Skeletal muscle cell (primary cell): ENCODE measurements at places on chromosomes 3 and 15.

DNA sequence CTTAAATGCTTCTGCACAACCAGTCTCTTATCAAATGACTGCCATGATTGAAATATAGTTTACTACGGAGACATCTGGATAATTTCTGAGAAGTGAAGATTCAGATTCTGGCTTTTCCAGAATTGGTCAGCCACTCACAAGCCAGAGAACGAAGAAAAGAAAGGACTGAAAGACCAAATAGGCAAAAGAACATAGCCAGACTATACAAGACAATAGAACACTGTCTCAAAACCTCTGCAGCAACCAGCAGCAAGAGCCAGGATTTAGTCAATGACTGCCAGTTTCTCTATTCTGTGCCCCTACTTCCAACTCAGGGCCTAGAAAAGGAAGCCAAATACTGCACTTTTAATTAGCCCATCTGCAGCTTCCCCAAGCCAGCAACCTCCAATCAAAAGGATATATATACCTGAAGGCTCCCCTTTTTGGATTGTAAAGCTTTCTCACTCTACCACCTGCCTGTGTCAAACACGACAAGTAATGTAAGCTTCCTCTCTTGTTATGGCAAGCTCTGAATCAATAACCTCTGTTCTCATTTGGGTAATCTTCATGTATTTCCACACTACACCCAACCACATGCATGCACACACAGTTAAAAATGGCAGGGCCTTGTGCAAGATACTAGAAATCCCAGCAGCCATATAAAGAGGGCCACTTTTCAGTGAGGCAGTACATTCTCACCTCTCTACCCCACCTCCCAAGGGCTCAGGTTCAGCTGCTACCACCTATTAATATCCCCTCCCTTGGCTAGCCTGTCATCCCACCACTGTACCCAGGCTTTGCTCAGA, 97.1 kb downstream of the ERC2 start:
- DNase-seq: no peak

GRCh38 chr3:25266677-25267076, 161.4 kb upstream of the RARB start:
- no peak for DNase-seq

DNA sequence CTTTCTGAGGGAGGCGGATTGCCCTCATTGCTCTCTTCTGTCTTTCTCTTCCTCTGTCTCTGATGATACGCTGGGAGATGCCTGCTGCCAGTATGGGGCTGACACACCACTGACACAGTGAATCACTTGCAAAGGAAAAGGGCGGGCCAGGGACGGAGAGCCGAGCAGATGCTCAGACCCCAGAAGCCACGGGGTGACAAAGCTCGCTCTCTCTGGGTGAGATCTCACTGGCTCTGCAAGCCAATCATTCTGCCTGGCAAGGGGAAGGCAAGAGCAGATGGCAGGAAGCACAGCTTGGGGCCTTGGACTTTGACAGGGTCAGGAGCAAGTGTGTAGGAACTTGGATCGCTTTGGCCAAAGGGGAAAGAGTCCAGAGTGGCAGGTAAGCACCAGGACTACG, 198.7 kb downstream of the NTRK3 start:
- no peak for DNase-seq

GRCh38 chr3:123229145-123229544, 27.4 kb downstream of the SEC22A start:
- DNase-seq: no peak

- no peak for DNase-seq
Measured at GRCh38 chr15:74983725-74984231, 11.6 kb upstream of the SCAMP5 start.

DNA sequence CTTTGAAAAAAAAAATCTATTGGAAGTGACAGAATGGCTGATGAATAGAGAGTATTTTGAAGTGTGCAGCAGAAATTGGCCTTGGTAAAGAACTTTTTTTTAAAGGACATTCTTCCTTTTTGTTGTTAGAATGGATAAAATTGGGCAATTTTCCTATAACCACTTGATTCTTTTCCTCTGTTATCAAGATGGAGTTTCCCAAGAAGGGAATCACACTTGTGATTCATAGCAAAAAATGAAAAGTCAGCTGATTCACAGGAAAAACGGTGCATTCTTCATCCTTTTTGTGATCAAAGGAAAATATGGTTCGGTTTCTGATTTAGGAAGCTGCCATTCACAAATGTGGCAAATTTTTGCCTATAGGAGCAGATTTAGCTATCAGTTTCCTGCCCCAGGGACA, 486.8 kb downstream of the GBE1 start:
- DNase-seq: no peak

GRCh38 chr15:57769266-57769665, 62.8 kb downstream of the POLR2M start:
- peak; percentile 77 for DNase-seq

DNA sequence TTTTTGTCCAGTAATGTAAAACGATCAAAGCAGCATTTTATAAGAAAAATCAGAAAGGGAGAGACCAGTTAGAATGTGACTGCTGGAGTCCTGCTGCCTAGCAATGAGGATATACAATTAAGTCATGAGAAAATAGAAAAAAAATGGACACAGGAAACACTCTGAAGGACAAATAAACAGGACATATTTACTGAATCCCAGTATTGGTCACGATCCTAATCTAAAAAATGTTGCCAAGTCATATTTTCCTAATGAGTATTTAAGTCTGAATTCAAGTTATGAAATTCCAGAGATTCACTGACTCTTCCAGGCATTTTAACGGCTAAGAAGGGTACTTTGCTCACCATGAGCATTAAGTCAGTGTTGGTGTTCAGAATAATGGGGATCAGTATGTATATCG, 154.3 kb upstream of the CCDC54 start:
- DNase-seq: no peak

DNA sequence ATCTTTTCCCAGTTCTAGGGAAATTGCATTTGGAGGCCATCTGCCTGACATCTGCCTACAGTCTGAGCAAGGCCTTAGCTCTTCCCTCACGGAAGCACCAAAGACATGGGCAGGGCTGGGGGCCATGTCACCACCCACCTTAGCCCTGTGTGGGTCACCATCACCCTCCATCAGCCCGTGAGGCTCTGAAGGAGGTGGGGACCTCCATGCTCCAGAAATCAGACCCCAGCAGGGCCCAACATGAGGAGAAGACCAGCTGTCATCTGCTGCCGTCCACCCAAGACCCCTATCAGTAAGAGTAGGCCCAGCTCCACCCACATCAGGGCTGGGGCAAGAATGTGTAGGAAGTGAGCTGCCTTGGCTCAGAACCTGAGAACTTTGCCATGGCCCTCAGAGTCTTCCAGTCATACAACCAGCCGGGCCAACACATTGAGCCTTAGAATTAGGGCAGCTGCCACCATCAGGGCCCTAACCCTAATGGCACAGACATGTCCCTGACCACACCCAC, 1.9 kb downstream of the TMIE start:
- DNase-seq: no peak

- DNase-seq: no peak
Measured at GRCh38 chr15:89912674-89913396, at the start of gene ARPIN. Gene ARPIN, minus strand, starts transcription at chr15:89912952. Its CDS starts 117 bp downstream, at chr15:89912835.

DNA sequence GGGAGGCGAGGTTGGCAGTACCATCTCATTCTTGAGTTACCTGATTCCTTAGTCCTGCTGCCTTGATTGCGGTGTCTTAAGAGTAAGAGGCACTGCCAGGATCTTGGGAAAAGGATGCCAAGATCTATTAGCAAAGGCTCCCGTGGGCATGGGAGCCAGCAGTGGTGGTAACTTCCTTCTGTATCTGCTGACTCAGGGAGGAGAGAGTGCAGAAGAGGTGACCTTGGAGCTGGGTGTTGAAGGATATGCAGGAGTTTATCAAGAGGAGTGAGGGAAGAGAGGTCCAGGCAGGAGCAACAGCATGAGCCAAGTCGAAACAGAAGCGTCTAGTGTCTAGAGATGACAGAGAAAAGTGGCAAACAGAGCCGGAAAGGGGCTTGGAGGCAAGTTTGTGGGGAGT, 4.5 kb downstream of the MESP2 start:
- DNase-seq: no peak

GRCh38 chr3:129469026-129469425, 29.0 kb downstream of the IFT122 start:
- no peak for DNase-seq

- DNase-seq: no peak
Measured at GRCh38 chr15:61549727-61550126, 320.6 kb upstream of the RORA start.

DNA sequence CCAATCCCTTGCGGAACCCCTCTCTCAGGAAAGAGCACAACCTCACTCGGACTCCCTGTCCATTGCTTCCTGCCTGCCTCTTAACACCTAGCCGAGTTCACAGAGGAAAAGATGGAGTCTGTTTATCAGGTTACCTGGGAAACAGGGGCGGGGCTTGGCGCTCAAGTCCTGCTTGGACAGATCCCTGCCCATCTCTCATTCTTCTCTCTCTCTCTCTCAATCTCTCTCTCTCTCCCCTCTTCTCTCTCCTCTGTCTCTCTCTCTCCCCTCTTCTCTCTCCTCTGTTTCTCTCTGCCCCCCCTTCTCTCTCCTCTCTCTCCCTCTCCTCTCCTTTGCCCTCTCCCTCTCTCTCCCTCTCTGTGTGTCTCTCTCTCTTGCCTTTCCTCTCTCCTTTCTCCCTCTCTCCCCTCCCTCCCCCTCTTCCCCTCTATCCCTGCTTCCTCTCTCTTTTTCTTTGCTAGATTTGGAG, at the start of gene EFHB:
Gene EFHB, minus strand, starts transcription at position 120 of the 469 bp plus-strand sequence. CDS start 199 bp downstream, outside the sequence.
- DNase-seq: no peak

DNA sequence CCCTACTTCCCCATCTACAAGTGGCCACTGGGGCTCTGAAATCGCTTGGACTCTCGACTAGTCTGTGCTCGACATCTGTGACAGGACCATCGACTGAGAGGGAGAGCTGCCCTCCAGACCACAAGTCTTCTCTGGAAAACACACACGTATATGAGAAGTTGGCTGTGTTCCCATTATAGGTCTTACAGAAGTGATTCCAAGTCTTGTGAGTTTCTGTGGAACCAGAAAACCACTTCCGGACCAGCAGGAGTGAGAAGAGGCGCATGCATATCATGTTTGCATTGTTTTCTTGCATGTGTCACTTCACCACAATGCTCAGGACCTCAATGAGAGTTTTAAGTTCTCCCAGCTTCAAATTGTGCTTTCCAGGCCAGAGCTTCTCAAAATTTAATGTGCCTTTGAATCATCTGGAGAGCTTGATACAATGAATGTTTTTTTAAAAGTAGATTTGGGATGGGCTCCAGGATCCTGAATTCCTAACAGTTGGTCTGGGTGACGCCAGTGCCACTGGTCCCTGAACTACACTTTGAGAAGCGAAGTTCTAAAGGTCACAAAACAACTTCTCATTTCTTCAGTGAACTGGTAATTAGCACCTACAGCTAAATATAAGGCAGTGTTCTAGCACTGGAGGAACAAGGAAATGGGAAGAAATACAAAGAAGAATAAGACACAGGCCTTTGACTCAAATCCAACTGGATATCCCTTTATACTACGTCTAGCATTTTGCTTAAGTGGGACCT, 15.7 kb downstream of the LIPC start:
- DNase-seq: peak; percentile 90

GRCh38 chr15:48781481-48782081, 29.3 kb downstream of the CEP152 start:
- no peak for DNase-seq

GRCh38 chr3:182606905-182607504, 186.3 kb upstream of the ATP11B start:
- DNase-seq: no peak

- no peak for DNase-seq
Measured at GRCh38 chr3:51967384-51968169, at the start of gene PCBP4. Gene PCBP4, minus strand, starts transcription at chr3:51967454. Its CDS starts 6,214 bp downstream, at chr3:51961240.

DNA sequence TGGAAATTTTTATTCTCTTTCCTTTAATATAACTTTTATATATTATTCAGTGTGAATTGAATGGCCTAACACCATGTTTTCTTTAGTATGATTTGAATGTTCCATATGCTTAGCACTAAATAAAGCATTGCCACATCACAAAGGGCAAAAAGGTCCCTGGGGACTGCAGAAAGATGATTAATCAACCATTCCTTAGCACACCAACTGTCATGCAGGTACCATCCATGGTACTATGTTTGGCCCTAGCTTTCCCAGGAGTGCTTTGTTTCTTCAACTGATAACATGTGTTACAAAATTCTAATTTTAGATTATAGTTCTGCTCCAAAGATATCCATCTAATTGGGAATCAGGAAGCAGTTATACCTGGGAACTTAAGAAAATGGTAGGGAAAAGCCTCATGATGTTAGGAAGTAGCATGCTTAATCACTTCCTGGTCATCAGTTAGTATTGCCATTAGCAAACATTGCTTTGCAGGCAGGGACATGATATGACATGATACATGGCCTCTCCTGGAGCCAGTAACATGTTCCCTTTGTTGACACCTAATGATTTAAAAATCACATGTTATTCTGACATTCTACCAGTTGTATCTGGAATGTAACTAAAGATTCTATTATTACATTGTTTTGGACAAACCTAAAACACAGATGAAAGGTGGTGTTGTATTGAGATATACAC, 712.6 kb upstream of the GBE1 start:
- DNase-seq: peak; percentile 4

- no peak for DNase-seq
Measured at GRCh38 chr15:88591384-88591783, 29.8 kb upstream of the AEN start.

GRCh38 chr3:12356175-12356574, 67.3 kb downstream of the PPARG start:
- DNase-seq: no peak

GRCh38 chr15:32765236-32765635, 47.4 kb downstream of the GREM1 start:
- no peak for DNase-seq

DNA sequence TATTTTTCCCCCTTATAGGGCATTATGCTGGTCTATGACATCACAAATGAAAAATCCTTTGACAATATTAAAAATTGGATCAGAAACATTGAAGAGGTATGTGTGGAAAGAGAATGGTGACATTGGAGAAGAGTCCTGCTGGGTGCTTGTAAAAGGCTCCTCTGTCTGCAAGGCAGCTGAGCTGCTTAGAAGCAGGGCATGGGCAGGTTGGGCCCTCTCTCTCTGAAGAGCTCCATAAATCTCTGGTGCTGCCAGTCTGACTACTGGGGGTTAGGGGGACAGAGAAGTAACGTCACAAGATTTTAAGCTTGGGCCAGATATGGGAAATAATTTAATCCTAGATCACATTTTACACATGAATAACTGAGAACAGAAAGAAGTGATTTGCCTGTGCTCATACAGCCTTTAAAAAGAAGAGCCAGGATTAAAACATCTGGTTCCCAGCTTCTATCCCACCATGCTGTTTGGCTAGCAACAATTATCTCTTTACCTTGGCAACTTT, 21.9 kb upstream of the APH1B start:
- DNase-seq: no peak

GRCh38 chr15:48855501-48856440, 22.2 kb upstream of the EID1 start:
- DNase-seq: peak; percentile 41
